GM18507 (cell line): ENCODE measurements at places on chromosomes 4 and X.

- DNase-seq: no peak
Measured at GRCh38 chr4:1406394-1406980, at the start of gene NKX1-1. TSS of gene NKX1-1 (minus strand) at chr4:1406442. CDS start at chr4:1406442, 0 bp downstream.

DNA sequence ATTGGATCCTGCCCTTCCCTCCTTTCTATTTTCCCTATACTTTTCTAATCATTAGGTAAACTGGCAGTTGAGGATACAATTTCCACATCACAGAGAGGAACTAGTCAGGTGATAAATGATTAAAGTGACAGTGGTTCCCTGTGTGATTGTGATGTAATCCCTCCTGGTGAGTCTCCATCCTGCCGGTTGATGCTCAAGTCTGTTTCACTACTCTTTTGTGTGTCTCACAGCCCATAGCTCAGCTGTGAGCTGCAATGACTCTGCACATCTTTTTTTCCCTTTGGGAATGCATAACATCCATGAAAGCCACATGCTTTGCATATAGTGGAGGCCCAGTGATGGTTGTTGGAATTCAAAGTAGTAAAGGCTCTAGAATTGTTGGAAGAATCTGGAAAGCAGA is 60.4 kb downstream of the CCNI start:
- DNase-seq: no peak

DNA sequence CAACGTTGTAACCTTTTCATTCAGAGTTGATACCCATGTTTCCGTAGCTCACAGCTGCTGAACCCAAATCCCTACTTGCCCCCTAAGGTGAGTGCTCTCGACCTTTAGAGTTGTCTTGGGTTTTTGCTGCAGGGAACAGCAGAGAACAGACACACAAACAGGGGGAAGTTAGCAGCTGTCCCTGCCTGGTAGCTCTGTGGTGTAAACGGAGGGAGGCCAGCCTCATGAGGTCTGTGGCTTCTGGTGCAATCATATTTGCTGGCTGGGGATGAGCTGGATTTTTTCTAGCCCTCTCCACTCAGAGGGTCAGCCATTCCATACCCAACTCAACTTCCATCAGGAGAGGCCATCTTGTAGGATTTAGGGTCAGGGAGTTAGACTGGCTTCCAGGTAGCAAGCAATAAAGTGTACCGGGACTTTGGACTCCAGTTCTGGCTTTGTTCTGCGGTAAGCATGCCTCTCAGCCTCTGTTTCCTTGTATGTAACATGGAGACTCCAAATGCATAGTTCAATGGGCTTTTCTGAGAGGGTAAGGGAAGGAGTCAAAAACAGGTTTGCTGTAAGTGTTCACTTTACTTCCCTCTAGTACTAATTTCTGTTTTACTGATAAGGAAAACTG is 218.9 kb downstream of the MID1IP1 start:
- no peak for DNase-seq

DNA sequence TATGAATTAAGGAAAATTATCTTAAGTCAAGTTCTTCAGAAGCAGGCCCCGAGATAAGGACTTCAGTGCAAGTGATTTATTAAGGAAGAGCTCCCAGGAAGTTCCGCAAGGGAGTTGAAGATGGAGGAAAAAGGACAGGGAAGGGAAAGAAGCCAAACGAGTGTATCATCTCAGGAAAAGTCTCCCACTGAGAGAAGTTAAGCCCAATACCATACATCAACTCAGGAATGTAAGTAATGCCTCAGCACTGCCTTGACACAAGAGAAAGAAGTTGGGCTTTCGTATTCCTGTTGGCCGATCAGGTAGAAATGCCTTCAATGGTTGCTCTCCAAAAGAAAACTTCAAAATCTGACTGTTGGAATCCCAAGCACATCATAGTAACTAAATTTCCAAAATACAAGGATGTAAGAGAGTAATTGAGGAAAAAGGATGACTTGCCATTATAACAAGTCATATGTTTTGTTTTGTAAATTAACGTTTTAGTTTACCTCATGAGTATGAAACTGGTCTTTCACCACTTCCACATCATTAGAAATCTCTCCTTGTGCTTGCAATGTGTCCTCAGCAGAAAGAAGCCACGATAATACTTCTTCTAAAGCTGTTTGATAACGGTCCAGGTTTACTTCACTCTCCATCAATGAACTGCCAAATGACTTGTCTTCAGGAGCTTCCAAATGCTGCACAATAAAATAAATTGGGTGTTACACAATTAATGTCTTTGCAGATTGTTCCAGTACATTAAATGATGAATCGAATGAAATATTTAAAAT is 566.7 kb downstream of the DMD start:
- DNase-seq: no peak

DNA sequence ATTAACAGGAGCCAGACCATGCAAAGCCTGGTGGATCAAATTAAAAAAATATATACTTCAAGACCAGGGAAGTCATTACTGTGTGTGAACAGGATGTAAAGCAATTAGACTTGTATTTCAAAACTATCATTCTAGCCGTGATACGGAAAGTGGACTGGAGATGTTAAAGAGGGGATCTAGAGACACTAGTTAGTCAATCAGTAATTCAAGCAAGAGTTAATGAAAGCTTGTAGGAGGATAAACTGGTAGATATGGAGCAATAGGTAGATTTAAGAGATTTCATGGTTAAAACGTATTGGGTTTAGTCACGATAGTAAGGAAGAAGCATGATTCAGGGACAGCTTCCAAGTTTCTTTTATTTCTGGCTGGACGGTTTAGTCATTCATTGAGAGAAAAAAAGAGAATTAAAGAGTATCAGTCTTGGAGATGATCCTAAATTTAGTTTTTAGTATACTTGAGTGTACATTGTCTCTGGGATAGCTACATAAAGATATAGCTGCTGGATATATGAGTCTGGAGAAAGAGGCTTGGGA is 3.9 kb downstream of the MAD2L1 start:
- DNase-seq: no peak

DNA sequence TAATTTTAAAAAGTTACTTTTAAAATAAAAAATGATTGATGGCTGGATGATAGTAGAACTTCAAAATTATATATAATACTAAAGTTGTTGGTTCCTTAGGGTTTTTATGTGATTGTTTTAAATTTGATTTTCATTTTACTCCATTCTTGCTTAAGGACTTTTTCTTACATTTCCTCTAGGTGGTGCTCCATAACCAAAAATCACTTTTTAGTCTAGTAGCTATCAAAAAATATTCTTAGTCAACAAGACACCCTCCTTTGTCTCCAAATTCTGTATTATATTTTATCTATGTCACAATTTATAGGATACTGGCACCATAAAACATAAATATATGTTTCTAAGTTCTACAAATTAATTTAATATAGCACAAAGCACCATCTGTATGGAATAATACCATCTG is 67.2 kb upstream of the BRWD3 start:
- DNase-seq: no peak

- no peak for DNase-seq
Measured at GRCh38 chr4:146243883-146244277, 29.5 kb downstream of the REELD1 start.

GRCh38 chrX:134406356-134407064 is 53.5 kb upstream of the HPRT1 start:
- DNase-seq: no peak

DNA sequence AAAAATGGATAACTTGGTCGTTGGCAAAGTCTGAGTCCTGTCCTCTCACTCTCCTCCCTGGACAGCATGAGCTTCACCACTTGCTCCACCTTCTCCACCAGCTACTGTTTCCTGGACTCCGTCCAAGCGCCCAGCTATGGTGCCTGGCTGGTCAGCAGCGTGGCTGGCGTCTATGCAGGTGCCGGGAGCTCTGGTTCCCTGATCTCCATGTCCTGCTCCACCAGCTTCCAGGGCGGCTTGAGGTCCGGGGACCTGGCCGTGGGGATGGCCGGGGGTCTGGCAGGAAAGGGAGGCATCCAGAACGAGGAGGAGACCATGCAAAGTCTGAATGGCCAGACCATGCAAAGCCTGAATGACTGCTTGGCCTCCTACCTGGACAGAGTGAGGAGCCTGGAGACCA is 100.8 kb downstream of the NCAPG start:
- DNase-seq: no peak

DNA sequence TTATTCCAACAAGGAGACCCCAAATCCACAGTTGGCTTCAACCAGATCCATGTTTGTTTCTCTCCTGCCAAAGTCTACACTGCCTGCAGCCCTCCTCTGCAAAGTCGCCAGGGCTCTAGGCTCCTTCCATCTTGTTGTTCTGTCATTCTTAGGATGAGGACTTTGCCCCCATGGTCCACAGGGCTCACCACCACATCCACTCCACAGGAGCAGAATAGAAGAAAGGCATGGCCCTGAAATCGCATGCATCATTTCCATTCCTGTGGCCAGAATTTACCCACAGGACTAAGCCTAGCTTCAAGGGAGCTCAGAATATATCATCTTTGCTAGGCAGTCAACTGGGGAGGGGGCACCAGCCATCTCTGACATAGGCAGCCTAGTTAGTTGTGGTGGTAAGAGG is 254.7 kb downstream of the FBXW7 start:
- no peak for DNase-seq

DNA sequence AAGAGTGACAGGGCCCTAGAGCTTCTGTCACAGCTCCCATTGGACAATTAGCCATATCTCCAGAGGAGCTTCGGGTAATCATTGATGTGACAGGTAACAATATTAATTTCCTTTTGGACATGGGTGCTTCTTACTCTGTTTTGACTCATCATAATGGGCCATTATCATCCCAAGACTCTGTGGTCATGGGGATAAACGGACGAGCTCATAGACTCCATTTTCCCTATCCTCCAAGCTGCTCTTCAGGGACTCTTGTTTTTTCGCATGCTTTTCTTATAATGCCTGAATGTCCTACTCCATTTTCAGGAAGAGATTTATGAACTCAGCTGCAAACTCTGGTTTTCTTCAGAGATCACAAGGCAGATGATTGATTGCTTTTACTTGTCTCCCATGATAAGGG is 17.0 kb upstream of the UGT2B17 start:
- DNase-seq: no peak

DNA sequence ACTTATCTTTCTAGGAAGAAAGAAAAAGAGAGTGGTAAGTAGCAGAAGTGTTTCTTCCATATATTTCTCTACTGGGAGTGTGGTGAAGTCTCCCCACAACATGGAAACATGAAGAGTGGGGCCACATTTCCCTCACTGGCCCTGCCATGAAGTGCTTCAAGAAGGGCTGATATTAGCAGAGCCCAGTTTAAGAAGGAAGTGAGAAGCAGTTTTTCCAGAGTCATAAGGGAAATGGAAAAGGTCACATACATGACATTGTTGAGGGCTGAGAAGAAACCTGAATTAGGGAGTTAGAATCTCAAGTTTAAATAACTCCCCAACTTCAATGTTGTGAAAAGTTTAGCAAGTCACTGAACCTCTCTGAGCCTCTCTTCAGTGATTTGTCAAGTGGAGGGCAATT is 171.9 kb upstream of the RBPJ start:
- no peak for DNase-seq

- no peak for DNase-seq
Measured at GRCh38 chr4:185625503-185625902, 90.2 kb upstream of the PDLIM3 start.

- no peak for DNase-seq
Measured at GRCh38 chr4:153809916-153810810, 21.3 kb upstream of the SFRP2 start.

GRCh38 chr4:1873291-1873690 is 2.1 kb downstream of the NSD2 start:
- DNase-seq: no peak

DNA sequence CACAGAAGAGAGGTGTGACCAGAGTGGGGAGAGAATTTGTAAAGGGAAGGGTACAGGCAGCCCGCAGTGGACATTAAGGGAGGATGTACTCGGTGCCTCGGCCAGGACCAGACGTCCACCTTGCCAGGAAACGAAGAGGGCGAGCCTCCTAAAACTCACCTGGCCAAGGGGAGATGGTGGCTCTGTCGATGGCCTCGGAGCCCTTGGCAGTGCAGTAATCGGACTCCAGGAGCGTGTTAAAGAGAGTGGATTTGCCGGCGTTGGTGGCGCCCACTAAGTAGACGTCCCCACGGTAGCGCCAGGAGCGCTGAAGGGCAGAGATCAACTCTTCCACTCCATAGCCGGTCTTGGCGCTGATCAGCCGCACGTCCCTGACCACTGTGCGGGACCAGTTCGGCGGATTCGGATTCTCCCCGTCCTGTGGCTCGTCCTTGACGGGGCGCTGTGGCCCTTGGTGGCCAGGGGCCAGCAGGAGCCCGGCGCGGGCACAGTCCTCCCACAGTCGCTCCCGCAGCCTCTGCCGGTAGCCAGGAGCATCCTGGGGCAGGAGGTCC is 1.0 kb downstream of the NOA1 start:
- DNase-seq: no peak

DNA sequence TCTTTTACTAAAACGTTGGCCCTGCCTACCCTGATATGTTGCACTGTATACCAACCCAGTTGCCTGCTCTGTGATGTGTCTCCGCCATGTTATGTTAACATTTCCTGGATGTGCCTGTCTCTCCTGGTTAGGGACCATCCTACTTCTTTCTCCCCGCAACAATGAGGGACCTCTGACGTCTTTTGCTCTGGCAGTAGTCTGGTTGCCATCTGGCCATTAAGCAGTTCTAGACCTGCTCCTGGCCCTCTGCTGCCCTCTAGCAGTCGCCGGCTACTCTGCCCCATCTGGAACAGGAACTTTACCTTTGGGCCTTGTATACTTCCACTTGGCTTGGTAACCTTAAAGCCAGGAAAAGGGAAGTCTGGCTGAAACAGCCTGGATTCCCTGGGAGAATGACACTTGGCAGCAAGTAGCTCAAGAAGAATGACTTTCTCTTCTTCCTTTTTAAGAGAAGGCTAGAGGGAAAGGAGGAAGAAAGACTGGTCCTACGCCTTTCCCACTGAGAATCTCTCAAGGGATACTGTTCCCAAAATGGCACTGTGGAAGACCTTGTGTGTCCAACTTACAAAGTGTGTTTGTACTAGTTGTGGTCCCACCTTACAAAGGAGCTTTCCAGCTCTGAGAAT is 63.5 kb downstream of the GPC3 start:
- no peak for DNase-seq

- no peak for DNase-seq
Measured at GRCh38 chr4:41213625-41214135, 662 bp downstream of the APBB2 start.

- DNase-seq: no peak
Measured at GRCh38 chr4:112279882-112280315, 5.8 kb downstream of the TIFA start.

GRCh38 chr4:168766604-168767316 is 243.3 kb downstream of the CBR4 start:
- DNase-seq: no peak

DNA sequence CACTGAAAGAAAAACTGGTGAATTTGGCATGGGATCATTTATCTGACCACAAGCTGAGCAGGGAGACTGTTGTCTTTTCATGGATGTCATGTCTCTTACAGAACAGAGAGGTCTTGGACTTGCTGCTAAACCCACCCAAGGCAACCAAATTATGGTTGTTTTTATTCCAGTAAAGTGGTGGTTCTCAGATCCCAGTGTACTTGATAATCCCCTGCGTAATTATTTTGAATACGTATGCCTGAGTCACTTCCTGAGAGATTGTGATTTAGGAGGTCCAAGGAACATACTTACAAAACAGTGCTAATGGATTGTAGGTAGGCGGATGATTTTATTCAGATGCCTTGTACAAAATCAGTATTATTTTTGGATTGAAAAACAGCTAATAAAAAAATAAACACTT is 585.6 kb downstream of the IL1RAPL1 start:
- DNase-seq: no peak
